GM23338 (cell line): ENCODE measurements at places on chromosomes 4 and X.

DNA sequence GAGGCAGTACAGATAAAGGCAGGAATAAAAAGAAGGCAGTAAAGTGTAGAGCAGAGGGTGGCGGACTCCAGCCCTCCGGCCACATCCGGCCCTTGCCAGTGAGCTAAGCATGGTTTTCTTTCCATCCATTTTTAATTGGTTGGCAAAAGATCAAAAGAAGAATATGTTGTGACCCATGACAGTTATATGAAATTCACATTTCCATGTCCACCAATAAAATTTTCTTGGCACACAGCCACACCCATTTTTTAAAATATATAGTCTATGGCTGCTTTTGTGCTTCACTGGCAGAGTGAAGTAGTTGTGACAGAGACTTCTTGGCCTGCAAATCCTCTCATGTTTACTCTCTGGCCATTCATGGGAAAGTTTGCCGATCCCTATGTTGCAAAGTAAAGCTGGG is 29.8 kb downstream of the SLC9A6 start:
- no peak for DNase-seq

DNA sequence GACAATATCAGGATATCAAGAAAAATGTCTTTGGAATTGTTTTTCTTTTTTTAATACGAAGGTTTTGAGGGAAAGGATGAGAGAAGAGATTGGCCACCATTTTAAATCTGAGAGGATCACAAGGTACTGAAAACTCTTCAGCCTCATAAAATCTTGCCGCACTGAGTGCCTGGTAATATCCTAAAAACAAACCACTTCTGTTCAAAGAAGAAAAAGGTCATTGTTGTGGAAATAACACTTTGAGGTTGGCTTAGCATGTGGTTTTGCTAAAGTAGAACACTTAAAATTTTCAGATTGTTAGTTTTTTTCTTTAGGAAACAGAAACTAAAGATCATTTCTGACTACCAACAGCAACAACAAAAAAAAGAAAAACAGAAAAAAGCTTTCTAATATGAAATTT is 1.0 kb upstream of the CLDN22 start:
- DNase-seq, result no peak

DNA sequence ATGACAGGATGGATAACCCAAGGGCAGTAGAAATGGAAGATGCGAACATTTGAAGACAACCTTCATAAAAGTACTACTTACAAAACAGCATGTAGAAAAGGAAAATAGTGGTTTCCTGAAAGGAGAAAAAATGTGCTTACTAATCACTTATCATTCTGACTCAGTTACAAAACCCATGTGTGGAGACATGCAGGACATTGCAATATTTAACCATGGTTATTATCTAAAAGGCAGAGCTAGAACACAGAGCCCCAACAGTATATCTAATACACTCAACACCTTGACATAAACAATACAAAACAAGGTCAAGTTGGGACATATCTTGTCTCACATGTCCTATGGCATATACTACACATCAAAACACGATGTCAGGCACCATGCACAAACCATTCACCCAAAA is 55.9 kb downstream of the EIF4E start:
- DNase-seq, result no peak

GRCh38 chr4:24197955-24198354 is 308.1 kb upstream of the PPARGC1A start:
- peak; percentile 18 for DNase-seq

DNA sequence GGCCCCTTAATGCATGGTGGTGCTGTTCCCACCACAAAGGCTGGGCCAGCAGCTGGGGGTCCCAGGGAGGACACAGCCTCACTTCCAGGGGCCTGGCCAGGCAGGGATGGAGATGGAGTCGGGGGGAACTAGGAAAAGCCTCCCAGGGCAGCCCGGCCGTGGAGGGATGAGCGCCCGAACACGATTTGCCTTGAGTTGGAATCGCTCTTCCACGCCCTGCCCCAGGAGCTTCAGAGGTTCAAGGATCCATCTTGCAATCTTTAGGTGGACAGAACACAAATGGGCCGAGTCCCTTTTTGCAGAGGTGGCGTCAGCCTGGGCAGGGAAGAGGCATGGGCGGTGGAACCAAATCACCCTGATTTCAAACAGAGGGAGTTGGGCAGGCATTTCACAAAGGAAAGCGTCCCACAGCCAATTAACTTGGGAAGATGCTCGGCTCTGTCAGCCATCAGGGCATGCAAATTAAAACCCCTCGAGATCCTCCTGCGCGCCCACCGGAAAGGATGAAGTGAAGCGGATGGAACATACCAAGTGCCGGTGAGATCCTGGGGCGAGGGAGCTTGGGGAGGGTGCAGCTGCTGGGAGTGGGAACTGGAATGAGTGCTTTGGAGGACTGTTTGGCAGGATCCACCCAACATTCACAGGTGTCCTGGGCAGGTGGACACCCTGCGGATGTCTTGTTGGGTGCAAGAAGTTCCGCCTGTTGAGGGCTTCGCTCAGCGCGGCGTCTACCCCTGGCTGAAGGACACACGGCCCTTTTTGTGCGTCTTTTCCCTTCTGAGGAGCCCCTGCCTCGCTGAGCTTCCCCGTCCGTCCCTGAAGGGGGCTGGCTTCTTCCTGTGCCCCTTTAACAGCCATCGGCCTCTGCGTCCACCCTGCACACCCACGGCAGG is 75.7 kb downstream of the HTRA3 start:
- DNase-seq, result no peak

- peak; percentile 61 for DNase-seq
Observed at GRCh38 chrX:151177141-151178027, 1.0 kb downstream of the GPR50 start.

DNA sequence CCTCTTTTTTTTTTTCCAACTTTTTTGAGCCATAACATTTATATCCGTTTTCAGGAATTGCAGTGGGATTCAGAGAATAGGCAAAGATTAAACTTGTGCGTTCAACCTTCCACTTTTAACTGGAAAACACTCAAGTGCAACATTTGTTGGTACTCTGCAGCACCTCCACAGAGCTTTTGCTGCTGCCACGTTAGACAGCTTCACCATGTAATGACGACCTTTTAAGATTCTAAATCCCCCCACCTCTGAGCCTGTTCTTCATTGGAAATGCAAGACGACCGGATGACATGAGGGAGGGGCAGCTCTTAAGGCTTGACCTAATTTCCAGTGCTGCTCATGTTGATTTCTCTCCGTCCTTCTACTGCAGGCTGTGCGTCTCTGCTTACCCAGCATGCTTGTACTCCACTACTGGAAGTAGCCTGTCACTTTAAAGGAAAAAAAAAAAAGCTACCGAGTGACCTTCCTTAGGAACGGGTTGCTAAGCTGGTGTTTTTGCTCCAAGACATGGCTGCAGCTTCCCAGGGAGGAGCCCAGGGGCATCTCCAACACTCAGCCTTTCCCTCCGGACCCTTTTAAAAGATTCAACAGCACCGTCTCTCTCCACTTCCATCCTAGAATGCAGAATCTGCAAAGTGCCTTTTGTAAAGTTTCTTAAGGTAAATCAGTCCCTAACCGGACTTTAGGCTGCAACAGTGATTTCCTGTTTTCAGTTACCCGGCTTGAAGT is at the start of gene CC2D2A:
CC2D2A (plus strand) TSS at position 481 of the 726 bp plus-strand sequence. CDS start 6,051 bp downstream, outside the sequence.
- DNase-seq, result peak; percentile 66
